ENCODE measurements at places on chromosomes 16 and 17.

- no peak for DNase-seq
These were observed 26.9 kb upstream of the CDH1 start for GRCh38 chr16:68710211-68710610.

DNA sequence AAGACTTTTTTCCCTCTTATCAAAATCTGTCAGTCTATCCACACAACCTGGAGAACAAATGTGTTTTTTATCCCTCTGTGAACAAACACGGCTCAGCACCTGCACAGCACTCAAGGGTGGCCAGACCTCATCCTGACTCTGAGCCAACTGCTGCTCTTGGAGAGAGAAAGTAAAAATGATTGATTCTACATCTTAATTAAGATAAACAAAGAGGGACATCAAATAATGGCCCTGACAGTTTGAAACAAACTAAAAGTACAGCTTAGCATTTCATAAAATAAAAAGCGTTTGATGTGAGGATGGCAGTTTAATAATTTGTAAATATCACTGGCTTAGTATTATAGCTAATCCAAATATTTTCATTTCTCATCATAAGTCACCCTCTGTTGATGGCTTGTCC lies 106.2 kb downstream of the SNX11 start:
- DNase-seq, result no peak

- peak; percentile 76 for DNase-seq
These were observed 543 bp downstream of the ARHGAP23 start for GRCh38 chr17:38428643-38429371.

- DNase-seq, result no peak
These were observed 2.1 kb downstream of the RGS9 start for GRCh38 chr17:65139101-65139764.

- DNase-seq, result no peak
These were observed 75.7 kb upstream of the LHX1 start for GRCh38 chr17:36861531-36861930.

- DNase-seq, result no peak
These were observed 22.2 kb downstream of the TBX4 start for GRCh38 chr17:61474235-61474927.

- peak; percentile 63 for DNase-seq
These were observed 479.1 kb downstream of the SLC39A11 start for GRCh38 chr17:72613396-72613795.

- no peak for DNase-seq
These were observed 66.1 kb downstream of the BCAS3 start for GRCh38 chr17:60743799-60744198.

DNA sequence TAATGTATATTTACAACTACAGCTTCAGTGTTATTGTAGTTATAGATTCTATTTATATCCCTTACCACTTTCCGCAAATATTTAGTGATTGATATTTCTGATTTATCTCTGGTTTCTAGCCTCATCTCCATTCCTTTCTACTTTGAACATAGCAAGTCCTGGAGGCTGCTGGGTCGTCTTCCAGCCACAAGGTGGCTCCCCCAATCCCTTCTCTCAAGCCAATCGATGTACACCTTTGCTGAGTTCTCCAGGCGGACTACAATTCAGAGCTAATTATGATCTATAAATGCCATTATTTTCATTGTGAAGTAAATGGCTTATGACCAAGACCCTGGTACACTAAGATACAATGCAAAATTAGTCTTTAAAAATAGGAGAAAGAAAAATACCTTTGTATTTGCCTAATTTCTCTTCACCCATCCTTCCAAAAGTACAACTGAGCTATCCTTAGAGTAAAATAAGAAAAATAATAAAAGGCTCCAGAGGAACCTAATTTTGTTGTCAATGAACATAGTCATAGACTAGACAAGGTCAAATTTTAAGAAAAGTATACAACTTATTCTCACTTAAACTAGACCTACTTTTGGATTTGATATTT lies 122.1 kb downstream of the SKAP1 start:
- DNase-seq, result peak; percentile 71

DNA sequence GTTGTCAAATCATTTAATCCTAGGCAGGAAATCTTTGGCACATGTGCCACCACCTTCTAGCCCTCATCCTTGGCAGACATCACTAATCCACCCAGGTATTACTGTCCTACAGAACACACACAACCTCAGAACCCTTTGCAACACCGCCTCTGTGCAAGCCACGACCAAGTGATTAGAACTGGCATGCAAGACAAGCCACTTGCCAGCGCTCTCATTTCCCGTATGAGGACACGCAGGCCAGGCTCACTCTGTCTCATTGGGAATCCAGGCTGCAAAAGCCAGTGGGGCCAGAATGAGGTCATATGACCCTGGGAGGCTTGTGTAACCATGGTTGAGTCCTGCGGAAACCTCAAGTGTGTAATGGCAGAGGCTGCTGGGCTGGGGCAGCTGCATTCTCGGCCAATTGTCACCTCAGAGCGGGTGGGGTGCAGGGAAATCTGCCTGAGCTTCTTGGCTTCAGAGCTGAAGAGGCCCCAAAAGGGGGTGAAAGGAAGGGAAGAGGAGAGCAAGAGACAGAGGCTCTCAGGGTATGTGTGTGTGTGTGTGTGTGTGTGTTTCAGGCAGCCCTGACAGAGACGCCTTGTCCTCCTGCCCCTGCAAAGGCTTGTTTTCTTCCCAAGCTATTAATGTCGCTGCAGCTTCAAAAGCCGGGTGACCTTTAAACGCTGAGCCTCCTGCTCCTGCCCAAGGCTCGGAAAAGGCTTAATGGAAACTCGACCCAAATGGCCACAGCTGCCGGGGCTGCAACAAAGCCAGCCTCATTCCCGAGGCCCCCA lies 43.2 kb upstream of the MRPS23 start:
- DNase-seq, result peak; percentile 95

DNA sequence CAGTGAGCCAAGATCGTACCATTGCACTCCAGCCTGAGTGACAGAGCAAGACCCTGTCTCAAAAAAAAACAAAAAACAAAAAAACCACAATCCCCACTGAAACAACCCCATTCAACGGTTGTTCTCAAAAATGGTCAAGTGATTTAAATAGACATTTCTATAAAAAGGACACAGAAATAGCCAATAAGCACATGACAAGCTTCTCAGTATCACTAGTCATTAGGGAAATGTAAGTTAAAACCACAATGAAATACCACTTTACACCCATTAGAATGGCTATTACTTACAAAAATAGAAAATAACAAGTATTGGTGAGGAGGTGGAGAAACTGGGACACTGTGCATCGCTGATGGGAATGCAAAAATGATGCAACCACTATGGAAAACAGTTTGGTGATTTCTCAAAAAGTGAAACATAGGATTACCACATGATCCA lies 26.6 kb upstream of the MYLK3 start:
- DNase-seq, result no peak

DNA sequence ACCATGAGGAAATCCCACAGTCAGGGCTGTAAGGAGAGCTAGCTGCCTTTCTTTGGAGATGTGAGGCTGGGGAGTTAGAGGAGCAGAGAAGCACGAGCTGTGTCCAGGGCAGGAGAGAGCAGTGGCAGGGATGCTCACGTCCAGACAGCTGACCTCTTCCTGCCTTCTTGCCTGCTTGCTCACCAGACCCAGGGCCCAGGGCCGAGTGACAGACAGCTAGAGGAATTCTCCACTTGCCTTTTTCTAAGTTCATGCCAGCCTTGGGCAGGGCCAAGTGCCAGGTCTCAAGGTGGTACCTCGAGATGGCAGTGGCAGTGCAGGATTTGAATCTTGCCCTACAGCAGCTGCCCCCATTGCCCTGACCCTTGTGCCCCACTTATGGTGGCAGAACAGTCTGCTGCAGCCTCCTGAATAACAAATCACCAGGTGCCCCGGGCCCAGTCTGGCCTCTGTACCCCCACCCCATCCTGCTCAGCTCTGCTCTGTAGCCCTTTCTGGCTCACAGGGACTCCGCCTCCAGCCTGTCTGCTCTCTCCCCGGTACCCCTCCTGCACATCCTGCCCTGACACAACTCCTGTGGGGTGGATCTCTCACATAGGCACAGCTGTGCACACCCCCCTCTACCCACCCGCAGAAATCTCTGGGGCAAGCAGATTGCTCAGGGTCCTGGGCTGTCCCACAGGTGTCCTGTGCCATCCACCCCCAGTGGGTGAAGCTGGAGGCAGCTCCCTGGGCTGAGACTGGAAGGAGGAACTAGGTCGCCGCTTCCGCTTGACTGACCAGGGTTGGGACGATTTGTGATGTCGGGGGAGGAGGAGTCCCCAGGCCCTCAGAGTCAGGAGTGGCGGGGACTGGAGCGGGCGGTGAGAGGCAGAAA lies 25.9 kb downstream of the GRIN2C start:
- peak; percentile 72 for DNase-seq

GRCh38 chr16:80852261-80852872 lies 48.0 kb upstream of the CDYL2 start:
- peak; percentile 51 for DNase-seq

- DNase-seq, result no peak
These were observed 19.4 kb downstream of the TMEM94 start for GRCh38 chr17:75475851-75476250.

DNA sequence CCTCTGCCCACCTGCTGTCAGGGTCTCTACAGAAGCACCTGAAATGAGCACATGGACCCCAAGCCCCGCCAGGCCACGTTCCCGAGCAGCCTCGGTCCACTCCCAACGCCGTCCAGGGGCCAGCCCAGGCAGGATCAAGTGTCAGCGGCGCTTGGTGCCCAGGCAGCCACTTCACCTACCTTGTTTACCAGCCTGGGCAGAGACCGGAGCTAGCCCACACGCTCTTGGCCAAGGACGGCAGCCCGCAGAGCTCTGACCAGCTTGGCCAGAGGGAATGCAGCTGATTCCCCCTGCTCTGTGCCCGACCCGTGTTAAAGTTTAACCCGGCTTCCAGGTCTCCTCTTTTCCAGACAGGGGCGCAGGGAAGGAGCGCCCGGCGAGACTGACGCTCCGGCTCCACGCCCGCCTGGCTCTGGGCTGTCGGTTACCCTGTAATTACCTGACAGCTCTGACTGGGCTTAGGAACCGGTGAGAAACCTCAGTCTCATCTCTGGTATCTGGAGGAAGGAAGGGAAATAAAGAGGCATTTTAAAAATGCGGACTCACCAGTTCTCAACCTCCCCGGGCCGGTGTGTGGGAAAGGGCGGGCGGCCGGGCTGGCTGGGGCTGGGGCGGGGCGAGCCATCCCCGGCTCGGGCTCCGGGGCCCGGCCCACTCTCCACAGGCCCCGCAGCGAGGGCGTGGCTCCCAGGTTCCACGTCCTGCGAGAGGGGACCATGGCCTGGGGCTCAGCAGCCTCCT lies 4.6 kb downstream of the KIFC3 start:
- DNase-seq, result peak; percentile 92

- no peak for DNase-seq
These were observed 153.2 kb upstream of the MON1B start for GRCh38 chr16:77037696-77038347.

DNA sequence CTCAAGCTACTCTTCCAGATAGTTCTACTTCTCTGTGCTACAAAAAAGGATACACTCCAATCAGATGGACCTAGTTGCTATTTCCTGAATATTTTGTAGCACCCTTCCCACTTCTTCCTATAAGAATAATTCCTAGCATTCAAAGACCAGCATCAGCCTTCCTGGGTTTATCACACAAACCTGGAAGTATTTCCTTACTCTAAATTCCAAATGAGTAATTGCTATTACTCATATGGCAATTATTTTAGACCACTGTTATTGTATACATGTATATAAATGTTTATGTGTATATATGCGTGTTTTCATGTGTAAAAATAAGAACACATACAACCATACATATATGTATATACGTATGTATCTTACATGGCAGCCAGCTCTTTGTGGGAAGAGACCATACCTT lies 130.6 kb downstream of the MYO1D start:
- no peak for DNase-seq

- no peak for DNase-seq
These were observed 5.4 kb downstream of the WBP2 start for GRCh38 chr17:75849724-75850123.

DNA sequence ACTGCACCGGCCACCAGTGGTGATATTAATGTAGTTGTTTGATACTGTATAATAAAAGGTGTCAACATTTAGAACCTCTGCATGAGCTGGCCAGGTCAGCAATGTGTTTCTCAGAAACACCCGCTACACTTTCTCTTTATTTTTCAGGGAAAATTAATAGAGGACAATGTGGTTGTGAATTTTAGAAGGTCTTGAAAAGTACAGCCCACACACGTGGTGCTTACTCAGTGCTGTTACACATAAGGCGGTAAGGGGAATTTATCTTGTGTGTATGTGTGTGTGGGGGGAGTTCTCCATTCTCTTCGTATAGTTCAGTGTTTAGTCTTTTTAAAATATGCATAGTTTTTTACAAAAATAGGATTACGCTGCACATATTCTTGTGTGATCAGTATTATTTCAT lies 4.4 kb upstream of the ZFP1 start:
- DNase-seq, result no peak

- peak; percentile 91 for DNase-seq
These were observed 1.1 kb downstream of the FHOD1 start for GRCh38 chr16:67246081-67246755.

DNA sequence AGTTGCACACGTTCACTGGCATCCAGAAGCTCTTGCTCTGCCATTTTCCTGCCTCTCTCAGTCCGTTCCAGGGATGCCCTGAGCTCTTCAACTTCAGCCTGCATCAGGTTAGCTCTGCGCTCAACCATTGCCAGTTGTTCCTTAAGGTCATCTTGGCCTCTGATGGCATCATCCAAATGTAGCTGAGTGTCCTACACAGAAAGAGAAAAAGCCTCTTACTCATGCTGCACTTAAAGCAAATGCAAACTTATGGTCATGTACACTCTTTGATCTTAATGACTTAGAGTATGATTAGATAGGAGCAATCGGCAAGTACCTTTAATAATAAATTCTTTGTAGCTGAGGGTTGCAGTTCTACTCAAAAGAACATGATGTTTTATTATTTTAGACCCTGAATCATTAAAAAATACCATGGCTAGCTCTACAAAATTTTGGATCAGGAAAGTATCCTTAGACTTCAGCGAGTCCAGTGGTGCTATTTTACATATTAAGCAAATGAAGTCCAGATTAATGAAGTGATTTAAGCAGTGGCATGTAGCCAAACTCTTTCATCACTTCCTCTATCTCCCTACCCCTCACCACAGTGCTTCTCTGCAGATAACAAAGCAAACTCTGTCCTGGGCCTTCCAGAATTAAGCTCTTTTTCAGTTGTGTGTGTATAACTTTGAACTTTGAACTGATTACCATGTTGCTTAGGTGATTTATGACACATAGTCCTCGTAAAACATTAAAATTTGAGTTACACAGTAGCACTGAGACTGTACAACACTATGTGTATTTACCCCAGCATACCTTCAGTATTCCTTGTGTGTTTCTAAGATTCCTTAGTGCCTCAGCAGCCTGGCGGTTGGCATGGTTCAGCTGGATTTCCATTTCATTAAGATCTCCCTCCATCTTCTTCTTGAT lies 22.1 kb downstream of the MYH4 start:
- DNase-seq, result no peak

DNA sequence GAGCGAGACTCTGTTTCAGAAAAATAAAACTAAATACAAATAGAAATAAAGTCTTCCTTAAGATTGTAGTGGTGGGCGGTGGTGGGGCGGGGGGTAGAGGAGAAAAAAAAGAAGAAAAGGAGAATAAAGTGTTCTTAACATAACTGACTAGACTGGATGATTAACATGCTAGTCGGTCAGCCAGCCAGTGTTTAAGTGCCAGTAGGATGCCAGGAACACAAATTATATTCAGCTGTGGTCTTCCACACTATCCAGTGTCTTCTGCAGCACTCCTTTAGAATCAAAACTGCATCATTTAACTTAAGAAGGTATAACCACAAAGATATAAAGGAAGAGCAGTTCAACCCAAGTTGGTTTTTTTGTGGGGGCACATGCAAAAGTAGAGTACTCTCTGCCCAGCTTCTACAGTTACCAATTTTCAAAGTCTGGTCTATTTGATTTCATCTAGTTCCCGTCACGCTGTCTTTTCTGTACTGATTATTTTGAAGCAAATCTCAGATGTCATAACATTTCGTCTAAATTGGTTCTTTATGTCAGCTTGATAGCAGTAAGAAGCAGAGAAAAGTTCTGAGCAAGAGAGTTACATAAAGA lies 15.8 kb downstream of the HEATR3 start:
- DNase-seq, result no peak
